ENCODE measurements at places on chromosomes 1 and 21.

GRCh38 chr1:197637406-197637805 is 137.9 kb downstream of the DENND1B start:
- no peak for DNase-seq

- no peak for DNase-seq
These were observed 4.9 kb downstream of the ADAMTSL4 start for GRCh38 chr1:150554086-150554452.

DNA sequence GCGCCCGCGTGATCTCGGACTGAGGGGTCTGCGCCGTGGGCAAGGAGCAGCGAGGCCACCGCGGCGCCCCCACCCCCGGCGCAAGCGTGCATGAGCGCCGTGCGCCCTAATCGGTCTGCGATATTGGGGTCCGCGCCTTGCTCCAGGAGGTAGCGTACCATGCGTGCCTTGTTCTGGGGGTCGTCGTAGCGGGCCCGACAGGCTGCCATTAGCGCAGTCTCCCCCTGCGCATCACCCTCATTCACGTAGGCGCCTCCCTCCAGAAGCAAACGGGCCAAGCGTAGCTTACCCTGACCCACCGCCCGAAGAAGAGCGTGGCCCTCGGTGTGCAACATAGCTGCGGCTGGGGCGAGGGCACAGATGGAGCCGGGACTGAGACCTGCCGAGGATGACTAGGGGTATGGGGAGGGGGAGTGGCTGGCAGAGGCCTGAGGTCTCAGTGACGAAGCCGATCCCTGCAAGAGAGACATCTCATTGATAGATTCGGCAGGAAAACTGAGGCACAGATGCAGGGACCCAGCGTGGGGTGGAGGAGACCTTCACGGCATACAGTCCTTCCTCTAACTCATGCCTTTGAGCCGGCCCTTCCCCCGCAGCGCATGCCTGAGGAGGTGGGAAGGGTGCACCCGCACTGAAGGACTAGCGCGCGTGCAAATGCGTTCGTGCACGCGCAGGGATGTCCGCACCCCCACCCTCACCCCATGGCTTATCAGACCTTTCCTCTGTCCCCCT is 2.8 kb downstream of the ANKRD34A start:
- peak; percentile 48 for DNase-seq

DNA sequence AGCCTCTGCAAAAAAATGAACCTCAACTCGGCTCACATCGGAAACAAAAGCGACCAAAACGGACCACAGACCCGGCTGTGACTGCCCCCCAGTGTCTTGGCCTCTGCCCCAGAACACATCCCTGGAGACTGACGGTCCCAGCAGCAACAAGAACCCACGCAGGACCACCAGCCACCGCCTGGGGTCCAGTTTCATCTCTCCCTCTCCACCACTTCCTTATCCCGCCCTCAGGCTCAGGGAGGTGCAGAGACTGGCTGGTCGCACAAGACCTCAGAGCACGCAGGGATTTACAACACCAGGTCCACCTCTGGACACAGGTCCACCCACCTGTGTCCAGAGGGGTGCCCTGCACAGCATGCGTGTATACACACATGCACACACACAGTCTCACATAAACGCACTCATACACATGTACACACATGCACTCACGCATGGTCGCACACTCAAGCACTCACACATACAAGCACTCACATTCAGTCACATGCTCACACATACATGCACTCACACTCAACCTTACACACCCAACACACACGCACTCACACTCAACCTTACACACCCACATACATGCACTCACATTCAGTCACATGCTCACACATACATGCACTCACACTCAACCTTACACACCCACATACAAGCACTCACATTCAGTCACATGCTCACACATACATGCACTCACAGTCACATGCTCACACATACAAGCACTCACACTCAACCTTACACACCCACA is 18.6 kb upstream of the TMEM52 start:
- DNase-seq = no peak

GRCh38 chr1:51268634-51269033 is 32.6 kb downstream of the RNF11 start:
- no peak for DNase-seq

DNA sequence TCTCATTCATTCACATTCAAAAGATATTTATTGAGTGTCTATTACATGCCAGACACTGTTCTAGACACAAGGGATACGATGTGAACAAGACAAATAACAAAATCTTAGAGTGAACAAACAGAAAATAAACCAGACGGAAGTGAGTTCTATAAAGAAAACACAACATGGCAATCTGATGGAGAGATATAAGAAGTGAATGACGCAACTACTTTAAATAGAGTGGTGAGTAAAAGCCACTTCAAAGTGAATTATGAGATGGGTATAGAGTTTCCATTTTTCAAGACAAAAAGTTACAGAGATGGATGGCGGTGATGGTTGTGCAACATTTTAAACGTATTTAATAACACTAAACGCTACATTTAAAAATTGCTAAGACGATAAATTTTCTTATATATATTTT is 75.4 kb downstream of the CEP170 start:
- DNase-seq = no peak

DNA sequence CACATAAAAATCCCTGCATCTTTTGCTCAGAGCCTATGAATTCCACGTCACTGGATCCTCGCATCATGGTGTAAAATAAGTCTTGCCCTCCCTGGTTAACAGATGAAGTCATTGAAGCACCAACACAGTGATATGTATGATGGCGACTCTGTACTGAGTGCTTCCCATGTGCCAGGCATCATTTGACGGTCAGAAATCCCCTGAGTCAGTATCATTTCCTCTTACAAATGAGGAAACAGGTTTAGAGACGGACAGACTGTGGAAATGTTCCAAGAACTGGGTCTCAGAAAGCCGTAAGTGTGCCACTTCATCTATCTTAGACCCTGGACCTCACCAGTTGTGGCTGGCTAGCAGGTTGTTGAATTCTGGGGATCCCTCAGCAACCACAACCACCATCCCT is 5.1 kb upstream of the OLFML2B start:
- peak; percentile 21 for DNase-seq

- no peak for DNase-seq
These were observed 12.7 kb downstream of the FAM89A start for GRCh38 chr1:231027136-231027925.

- peak; percentile 14 for DNase-seq
These were observed 1.4 kb downstream of the USP25 start for GRCh38 chr21:15731243-15731613.

GRCh38 chr1:232328486-232329102 is 301.3 kb downstream of the SIPA1L2 start:
- no peak for DNase-seq

DNA sequence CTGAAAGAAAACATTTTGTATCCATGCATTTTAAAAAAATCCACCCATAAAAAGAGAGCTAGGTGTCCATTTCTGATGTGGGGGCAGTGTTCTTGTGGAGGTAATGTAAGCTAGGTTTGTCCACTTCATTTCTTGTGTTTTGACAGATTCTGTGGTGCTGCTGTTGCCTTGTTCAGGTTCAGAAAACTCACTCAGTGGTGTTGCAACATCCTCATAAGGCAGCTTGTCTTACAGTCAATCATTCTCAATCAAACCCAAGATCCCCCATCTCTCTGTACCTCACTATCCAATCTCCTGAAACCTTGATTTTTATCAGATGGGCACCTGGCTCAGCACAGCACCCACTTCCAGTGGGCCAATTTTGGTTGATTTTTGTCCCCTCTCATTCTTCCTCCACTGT is 94.1 kb downstream of the TENT5C start:
- no peak for DNase-seq

GRCh38 chr1:153566414-153567371 is 1.0 kb upstream of the S100A2 start:
- no peak for DNase-seq

GRCh38 chr21:14384453-14384852 is 1.5 kb upstream of the HSPA13 start:
- DNase-seq = no peak

- DNase-seq = peak; percentile 72
These were observed 73.5 kb downstream of the BACH1 start for GRCh38 chr21:29372063-29372802.

DNA sequence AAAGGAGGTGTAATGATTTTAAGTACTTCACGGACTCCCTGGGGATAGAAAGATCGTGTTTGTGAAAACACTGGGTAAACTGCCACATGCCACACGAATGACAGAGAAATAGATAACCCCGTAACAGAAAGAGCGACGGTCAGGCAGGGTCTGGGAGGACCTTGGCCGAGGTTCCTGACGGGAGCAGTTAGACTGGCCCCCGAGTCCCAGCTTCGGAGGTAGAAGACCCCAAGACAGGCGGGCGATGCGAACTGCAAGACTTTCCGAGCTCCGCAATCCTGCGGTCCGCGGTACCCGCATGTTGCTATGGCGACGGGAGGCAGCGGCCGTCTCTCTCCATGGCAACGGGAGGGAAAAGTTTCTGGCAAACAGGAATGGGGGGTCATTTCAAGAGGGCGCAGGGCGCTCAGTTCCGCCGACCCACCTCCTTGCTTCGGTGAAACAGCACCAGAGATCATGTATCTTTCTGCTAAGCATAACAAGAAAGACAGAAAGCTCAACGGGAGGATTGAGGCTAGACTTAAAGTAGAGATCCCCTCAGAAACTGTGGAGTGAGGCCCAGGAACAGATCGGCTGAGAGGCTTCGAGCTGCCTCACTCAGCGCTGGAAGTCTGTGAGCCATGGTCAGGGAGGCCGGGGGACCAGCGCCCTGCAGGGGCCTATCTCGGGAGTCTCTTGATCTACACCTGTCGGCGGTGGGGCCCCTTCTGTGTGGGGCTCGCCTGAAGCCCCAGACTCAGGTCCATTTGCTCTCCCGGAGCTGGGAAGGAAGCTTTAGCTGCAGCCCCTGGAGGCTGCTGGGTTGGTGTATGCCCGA is 685 bp upstream of the SYT6 start:
- no peak for DNase-seq

GRCh38 chr1:232548691-232549090 is 81.2 kb downstream of the SIPA1L2 start:
- no peak for DNase-seq

DNA sequence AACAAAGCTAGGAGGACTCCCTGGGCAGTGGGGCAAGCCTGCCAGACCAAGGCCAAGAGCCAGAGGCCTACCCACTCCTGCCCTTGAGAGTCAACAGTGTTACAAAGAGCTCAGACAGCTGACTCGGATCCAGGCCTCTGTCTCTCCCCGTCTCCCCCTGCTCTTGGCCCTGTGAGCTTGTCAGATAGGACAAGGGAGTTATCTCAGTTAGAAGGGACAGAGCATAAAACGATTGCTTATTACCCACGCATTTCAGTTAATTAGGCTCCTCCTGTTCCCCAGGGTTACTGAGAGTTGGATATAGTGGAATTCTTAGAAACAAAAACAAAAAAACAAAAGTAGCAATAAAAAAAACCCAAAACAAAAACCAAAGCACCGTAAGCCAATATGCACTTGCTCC is 1.3 kb downstream of the SLC41A1 start:
- no peak for DNase-seq

DNA sequence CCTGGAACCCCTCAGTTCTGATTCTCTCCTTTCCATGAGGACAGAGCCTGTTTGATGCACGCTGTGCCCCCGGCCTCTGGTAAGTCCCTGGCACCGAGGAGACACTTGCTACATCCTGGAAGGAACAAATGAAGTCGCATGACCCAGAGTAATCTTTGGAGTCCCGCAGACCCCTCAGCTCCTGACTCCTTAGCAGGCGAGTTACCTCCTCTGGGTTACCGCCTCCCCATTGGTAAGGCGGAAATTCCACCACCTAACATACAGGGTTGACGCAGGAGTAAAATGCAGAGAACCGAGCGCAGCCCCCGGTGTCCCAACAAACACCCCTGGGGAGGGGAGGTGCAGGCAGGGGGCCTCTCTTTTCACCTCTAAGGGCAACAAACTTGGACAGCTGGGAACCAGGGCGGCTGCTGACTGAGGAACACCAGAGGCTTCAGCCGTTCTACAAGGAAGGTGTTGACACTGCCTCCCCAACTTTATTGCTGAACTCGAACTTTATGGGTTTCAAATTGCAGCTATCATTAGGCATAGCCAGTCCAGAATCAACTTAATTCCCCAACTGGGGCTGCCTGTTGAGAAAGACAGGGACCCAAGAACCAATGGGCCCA is 115.3 kb upstream of the IFFO2 start:
- DNase-seq = no peak

DNA sequence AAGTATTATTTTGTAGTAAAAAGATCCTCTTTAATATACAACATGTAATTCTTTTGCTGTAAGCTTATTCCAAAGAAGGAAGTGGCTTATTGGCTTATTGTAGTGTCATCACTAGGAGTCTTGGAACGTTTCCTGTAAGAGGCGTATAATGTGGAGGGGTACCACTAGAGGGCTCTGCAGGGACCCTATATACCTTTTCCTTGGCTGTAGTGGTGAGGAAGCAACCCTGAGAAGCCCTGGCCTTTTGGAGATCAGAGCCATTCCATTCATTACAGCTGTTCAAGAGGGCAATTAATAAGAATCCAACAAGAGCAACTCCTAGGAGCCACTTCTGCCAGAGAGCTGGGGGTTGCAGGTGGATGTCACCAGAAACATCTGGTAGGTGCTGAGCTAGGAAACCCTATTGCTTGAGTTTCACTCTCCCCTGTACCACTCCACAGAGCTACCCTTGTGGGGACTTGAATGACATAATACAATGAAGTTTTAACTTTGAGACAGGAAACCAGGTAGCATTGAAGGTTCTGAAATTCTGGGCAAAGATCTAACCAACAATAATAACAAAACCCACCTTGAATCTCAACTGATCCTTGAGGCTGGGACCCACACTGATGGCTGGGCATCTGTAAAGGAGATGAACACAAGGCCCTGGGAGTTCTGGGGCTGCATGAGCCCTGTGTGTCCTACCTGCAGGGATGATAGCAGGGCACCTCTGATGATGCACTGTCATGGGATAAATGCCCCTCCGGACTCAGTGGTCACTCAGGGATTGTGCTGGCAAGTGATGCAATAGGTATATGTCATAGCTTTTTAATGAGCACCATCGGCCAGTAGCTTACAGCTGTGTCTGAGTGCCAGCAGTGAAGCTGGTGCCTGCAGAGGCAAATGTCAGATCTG is 160.2 kb upstream of the COA6 start:
- peak; percentile 26 for DNase-seq

DNA sequence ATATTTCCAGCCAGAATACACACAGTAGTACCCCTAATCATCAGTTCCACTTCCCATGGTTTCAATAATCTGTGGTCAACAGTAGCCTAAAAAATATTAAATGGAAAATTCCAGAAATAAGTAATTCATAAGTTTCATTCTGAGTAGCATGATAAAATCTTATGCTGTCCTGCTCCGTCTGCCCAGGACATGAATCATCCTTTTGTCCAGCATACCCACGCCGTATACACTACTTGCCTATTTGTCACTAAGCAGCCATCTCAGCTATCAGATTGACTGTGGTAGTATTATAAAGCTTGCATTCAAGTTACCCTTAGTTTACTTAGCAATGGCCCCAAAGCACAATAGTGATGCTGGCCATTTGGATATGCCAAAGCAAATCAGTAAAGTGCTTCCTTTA is 118.7 kb downstream of the SLC5A9 start:
- no peak for DNase-seq

- no peak for DNase-seq
These were observed 191.2 kb upstream of the PROX1 start for GRCh38 chr1:213796525-213796924.

- no peak for DNase-seq
These were observed 1.9 kb downstream of the SORT1 start for GRCh38 chr1:109395602-109396512.

GRCh38 chr1:222995236-222995580 is 147.8 kb downstream of the TLR5 start:
- DNase-seq = no peak
